ENCODE measurements at places on chromosomes 16 and 17.

DNA sequence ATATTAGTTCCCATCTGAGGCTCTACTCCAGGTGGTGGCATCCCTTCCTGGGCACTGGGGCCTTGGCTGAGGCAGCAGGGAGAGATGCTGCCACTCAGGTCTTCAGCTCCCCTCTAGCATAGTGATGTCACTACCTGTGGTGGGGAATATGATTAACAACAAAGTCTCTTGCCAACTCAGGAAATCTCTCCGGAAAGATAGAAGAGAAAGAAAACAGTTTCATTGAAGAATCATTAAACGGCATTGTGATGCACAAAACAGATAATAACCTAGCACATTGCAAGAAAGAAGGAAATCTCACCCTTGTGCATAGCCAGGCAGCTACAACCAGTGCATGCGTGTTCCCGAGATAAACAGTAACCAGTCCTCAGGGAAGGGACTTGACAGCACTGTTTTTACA lies 12.2 kb upstream of the ZNF267 start:
- no peak for DNase-seq

DNA sequence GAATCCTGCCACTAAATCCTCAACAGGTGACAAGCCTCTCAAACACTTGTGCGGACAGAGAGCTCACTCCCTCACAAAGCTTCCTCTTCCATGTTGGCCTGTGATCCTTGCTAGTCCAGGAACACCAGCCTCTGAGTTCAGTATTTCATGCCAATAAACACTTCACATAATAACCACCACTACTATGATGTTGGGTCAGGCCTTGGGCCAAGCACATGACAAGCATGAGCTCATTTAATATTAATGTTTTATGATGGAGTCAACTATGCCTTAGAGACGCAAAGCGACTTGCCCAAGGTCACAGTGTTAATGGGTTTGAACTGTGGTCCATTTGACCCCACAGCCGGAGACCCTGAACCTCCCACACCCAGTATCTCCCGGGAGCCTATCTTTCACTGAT lies 129.1 kb downstream of the GAS7 start:
- no peak for DNase-seq

GRCh38 chr17:76384222-76384986 lies at the start of gene SPHK1:
Gene SPHK1 (plus strand): TSS chr17:76384609. CDS start chr17:76385645, 1,036 bp downstream.
- peak; percentile 91 for DNase-seq

GRCh38 chr16:57999971-58000705 lies at the start of gene ZNF319:
Gene ZNF319 (minus strand): TSS chr16:58000672. CDS start chr16:57998265, 2,407 bp downstream.
- no peak for DNase-seq

DNA sequence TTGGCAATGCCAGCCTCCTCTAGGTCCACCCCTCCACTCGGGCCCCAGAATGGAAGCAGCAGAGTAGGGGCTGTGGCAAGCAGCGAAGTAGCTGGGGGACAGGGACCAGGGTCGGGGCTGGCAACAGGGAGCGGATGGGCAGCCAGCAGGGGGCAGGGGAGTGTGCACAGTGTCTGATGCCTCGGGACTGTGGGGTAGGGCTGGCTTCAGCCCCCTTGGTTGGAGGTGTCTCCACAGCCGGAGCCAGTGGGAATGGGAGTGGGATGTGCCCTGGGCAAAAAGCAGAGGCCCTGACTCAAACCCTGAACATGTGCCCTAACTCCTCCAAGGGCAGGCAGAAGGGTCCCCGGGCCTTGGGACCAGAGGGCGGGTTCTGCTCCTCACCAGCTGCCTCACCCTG lies 18.5 kb upstream of the ARHGAP27 start:
- DNase-seq, result no peak

- peak; percentile 82 for DNase-seq
These were observed at the start of gene RNF135 for GRCh38 chr17:30970831-30971567. Gene RNF135 (plus strand): TSS chr17:30971039. CDS start chr17:30971074, 35 bp downstream.

DNA sequence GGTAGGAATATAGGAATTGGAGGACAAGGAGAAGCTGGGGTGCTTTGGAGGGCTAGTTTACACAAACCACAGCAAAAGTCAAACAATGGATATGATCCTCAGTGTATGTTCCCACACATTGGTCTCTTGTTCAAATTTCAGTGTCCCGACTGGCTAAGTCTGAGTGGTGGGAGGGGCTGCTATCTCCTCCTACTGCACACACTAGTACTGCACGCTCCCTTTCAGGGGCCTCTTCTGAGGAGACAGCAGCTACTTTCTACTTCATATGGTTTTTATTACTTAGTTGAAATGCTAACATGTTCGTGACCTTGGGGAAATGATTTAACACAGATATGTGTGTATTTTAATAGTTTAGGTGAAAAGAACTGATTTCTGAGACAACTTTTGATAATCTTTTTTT lies 18.8 kb upstream of the KRT10 start:
- no peak for DNase-seq

DNA sequence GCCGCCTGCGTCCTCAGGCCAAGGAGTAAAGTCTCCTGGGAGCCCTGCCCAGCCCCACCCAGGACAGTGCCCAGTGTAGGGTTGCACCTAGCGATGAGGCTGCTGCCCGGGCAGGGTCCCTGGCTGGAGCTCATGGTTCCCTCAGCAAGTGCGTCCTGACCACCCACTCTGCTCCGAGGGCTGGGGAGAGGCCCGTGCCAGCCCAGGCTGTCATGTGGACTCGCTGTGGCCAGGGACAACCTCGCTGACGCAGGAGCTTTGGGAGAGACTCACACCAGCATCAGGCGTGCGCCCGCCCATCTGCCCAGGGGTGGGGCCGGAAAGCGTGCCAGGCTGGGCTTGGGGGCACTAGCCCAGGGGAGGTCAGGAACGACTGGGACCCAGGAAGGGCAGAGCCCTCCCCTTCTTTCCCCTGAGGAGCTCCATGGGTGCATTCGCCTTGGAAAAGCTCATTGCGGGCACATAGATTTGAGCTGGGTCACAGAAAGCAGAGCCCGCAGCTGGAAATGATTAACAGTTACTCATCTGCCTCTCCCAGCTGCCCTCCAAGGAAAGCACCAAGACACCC lies 19.7 kb downstream of the DPEP1 start:
- no peak for DNase-seq
